Fibroblast of skin of right biceps (primary cell): ENCODE measurements at places on chromosomes 11 and 22.

DNA sequence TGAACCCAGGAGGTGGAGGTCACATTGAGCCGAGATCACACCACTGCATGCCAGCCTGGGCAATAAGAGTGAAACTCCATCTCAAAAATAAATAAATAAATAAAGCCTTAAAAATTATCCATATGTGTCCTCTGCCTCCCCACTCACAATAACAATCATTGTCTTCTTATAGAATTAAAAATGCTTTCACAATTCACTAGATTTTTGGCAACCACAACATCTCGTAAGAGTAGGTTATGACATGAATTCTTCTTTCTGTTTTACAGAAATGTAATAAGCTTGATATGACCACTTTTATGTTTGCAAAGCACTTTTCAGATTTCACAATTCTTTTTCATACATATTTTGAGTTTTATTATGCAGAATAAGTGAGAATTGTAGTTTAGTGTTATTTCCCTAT lies 54.5 kb upstream of the HSPA8 start:
- no peak for DNase-seq

DNA sequence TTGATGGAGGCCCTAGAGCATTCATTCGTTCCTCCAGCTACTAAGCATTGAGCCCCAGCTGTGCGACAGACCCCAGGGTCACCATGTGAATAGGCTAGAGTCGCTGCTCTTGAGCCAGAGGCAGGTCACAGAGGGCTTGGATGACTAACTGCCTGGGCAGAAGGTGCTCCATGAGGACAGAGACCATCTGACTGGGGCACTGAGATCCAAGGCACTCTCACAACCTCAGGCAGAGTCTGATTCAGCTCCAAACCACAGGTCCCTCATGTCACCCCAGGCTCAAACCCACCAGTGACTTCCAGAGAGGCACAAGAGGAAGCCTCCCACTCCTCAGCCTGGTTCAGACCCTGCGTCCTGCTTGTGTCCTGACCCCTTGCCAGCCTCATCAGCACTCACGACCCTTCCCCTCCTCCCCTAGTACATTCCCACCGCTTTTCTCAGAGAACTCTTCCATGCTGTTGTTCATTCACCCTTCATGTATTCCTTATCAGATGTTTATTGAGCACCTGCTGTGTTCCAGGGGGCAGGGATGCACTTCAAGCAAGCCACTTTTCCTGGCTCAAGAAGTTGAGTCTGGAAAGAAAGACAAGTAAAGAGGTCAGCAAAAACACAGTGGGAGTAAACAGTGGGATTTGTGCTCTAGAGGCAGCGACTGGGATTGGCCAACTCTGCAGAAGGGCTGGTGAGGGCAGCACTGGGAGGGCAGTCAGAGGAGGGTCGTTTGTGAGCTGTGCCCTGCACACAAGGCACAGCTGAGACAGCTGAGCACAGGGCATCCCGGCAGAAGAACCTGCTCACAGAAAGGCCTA lies 9.3 kb downstream of the OAF start:
- no peak for DNase-seq

DNA sequence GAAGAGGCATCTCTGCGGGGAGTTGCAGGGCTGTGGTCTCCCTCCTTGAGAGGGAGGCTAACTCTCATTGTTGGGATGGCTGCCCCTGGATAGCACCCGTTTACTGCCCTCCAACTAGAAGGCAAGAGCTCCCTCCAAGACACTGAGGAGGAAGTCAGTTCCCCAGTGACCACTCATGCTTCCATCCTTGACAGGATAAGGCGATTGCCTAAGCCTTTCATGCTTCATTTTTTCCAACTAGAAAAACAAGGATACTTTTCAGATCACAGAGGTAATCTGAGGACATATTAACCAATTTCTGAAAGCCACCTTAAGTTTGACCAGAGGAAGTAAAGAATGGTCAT lies 186.6 kb downstream of the MAML2 start:
- no peak for DNase-seq

DNA sequence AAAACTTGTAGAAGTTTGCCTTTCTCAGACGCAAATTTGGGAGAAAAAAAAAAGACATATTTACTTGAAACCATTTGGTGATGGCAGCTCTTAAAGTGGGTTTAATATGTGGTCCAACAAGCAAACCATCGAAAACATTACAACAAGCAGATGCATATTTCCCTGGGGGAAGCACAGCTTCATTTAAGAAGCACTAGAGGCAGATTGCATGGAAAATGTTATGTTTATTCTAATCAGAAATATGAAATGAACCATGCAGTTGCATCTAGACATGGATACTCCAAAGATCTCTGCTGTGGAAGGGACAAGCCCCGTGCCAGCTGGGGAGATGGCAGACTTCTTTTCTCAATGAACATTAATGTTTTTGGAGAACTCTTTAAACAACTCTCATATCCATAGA lies 57.4 kb upstream of the PARVA start:
- no peak for DNase-seq

GRCh38 chr11:90234977-90235376 lies 12.1 kb upstream of the CHORDC1 start:
- DNase-seq: no peak
